ENCODE measurements at places on chromosomes 2 and 18.
A peak's percentile ranks its signal among the peaks of the same experiment; 100 is the strongest.

GRCh38 chr2:48414640-48414979 lies 115.3 kb upstream of the STON1 start:
- DNase-seq: no peak

DNA sequence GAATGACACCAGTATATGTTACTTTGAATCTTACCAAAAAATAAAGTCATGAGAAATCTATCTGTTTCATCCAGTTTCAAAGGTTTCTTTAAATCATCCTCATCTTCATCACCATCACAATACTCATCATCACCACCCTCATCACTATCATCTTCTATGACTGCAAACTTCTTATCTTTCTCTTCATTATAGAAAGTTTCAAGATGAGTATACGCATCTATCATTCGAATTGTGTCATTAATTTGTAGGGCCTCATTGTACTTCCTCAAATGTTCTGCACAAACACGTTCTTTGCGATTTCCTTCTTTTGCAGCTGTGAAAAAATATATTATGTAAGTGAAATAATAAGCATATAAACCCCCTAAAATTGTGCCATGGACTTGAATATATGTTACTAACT lies 34.1 kb upstream of the FAP start:
- DNase-seq: no peak

DNA sequence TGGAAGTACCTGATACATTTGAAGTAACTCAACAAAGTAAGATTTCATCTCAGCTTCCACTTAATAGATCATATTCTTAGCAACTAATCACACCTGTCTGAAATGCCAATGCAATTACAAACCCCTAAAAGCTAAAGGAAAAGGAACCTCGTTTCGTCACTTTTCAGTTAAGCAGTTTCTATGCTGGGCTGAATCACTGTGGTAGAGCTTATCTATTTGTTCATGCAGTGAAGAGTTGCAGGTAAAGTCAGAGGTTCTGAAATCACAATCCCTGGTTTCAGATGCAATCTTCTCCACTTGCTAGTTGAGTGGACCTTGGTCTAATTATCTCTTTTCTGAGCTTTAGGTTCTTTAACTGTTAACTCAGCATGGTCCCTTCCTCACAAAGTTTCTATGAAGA lies 6.3 kb downstream of the HRH4 start:
- no peak for DNase-seq

DNA sequence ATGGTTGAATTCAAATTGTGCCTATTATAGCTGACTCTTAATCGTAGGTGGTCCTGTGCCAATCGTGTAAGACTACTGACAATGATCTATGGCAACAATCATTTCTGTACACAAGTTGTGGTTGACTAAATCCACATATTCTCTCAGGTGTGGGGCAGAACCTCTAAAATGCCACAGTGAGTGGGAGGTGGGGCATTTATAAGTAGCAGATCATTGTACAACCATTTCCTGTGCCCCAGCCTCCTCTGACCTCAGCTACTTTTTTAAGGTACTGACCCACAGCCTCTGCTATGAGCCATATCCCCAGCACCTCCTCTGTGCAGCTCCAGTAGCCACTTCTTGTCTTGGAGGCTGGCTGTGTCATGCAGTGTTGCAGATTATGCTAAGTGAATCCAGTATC lies 48.6 kb upstream of the RAPH1 start:
- DNase-seq: no peak

DNA sequence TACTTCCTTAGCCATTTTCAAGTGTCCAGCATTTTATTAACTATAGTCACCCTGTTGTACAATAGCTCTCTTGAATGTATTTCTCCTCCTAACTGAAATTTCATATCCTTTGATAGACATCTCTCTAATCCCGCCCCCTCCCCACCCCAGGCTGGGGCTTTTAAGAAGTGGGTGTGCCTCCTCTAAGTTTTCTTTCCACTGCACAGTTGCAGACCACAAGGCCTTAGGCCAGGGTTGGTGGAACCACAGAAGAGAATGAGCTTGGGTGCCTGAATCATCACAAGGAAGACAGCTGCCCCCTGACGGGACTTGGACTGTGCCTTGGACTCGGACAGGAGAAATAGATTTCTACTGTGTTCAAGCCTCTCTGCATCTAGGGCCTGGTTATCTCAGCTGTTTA lies 193.4 kb downstream of the HAUS1 start:
- DNase-seq: no peak

DNA sequence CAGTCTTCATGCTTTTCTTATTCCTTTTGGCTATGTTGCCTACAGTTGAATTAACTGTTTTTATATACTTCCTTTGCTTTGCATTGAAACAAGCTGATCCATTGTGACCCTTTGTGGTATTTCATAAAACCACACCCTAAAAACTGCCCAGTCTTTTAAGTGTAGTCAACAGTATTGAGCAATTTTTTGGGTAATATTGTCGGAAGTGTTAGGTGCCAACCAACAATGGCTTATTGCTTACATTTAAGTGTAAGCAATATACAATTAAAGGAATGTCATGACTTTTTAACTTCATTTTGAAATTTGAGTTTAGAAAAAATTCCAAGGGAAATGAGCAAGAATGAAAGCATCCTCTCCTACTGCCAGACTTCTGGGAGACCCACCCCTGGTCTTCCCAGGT lies 174.1 kb downstream of the NEDD4L start:
- DNase-seq: no peak

DNA sequence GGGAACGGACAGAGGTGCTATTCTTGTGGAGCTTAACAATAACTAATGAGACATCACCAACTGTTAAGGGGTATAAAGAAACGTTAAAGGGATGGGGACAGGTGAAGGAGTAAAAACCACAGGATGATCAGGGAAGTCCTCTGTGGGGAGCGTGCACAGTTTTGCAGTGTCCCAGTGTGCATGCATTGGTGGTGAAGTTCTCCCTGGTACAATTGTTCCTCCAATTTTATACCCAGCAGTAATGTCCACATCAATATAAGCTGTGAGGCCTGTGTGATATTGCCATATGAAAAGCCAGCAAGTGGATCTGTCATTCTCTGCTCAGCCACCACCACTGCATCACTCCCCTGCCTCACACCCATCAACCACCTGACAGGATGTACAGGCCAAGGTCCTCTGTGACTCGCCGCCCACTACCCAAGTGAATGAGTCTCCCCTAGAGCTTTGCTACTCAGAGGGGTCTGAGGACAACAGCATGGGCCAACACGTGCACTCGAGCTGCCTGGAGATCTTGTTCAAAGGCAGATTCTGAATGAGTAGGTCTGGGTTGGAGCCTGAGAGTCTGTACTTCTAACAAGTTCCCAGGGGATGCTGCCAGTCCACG lies 4.6 kb downstream of the MLPH start:
- DNase-seq: no peak

- DNase-seq: no peak
Measured at GRCh38 chr18:45871431-45872084, 46.1 kb downstream of the SIGLEC15 start.

- no peak for DNase-seq
Measured at GRCh38 chr2:88472811-88473210, 20.3 kb upstream of the FOXI3 start.

- DNase-seq: no peak
Measured at GRCh38 chr2:121372082-121372481, 87.1 kb upstream of the TFCP2L1 start.

GRCh38 chr18:7233134-7233810 lies 2.4 kb downstream of the LRRC30 start:
- DNase-seq: no peak

GRCh38 chr18:73708591-73708990 lies 439.0 kb downstream of the FBXO15 start:
- DNase-seq: no peak

DNA sequence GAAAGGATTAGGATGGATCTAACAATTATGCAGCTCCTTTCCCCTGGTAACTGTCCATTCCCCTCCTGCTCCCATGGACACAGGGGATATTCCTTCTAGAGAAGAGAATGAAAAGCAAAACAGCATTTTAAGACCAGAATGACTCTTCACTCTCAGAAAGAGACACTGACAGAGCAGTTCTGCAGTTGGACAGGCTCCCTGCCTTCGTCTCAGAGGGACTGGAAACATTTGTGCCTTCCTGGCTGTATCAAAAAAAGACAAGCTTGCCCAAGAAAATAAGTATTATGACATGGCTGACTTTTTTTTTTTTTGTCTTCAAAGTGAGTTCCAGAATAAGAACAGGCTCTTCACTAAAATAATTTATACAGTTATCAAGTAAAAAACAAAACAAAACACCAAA lies 9.5 kb downstream of the PID1 start:
- no peak for DNase-seq

DNA sequence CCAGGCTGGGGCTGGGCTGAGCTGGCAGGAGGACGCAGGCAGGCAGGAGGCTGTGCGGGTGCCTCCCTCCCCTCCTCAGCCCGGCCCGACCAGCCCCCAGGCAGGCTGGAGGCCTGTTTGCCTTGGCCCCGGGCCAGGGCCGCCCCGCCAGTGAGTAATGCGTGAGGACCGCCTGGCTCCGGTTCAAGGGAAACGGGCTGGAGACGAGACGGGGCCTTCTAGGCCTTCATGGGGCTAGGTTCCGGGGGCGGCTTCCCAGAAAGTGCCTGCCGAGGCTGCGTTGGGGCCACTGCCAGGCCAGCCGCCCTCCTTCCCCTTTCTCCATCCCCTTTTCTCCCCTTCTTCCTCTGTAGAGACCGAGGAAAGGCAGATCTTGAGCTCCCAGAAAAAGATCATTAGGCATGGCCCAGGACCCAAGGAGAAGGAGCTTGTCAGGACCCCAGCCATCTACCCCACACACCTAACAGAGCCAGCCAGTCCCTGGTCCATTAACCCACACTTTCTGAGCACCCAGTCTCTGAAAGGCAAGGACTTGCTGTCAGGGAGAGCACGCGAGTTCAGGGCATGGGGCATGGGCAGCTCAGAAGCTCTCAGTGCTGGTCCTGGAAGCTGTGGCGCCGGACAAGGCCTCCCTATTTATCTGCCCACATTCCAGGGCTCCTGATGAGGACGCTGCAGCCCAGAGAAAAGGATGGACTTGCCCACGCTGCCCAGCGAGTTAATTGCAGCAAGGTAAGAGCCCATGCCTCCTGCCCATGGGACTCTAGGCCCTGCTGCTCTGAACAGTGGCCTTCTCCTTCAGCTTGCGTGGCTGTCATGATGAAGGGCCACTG lies 48.5 kb downstream of the SMAD7 start:
- no peak for DNase-seq

- DNase-seq: no peak
Measured at GRCh38 chr2:216664593-216665034, 30.7 kb downstream of the IGFBP5 start.

GRCh38 chr2:46814160-46814961 lies 101.2 kb downstream of the MCFD2 start:
- no peak for DNase-seq

- no peak for DNase-seq
Measured at GRCh38 chr2:152369176-152369860, 34.3 kb downstream of the FMNL2 start.

DNA sequence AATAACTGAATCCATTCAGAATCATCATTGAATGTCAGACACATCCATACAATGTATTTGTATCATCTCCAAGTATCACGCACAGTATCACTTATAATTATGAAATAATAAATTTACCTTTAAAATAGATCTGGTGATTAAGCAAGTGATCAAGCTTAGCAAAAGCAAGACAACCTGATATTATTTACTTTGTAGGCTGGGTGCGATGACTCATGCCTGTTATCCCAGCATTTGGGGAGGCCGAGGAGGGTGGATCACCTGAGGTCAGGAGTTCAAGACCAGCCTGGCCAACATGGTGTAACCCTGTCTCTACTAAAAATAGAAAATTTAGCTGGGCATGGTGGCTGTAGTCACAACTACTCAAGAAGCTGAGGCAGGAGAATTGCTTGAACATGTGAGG lies 421.0 kb upstream of the NETO1 start:
- DNase-seq: no peak

DNA sequence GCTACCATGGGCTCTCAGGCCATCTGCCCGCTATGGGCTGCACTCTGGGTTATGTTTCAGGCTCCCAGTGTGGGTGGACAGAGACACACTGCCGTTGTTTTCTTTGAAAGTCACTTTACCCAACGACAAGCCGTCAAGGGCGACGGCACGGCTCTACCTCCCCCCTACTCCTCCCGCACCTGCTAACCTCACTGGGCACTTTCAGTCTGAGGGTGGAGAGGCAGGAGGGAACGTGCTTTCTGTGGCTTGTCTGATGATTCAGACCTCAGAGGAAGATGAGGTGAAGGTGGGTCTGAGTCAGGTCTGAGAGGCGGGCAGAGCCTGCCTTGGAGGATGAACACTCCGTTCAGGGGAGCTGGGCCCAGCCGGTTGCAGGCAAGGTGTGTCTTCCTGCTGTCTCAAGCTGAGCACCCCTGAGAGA lies 147.6 kb upstream of the HDAC4 start:
- DNase-seq: peak; percentile 29

DNA sequence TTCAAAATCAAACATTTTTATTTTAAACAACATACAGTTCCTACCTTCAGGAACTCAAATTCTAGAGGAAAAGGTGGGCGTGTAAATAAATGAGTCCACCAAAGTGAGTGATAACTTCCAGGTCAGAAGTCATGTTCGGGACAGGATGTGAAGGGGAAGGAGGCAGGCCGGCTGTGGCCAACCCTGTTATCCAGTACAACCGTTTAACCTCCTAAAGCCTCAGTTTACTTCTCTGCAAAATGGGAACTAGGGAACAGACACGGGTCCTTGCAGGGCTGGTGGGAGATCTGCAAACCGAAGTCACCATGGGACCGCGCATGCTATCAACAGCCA lies 373 bp downstream of the EIPR1 start:
- no peak for DNase-seq

- DNase-seq: no peak
Measured at GRCh38 chr18:30280861-30281470, 761.6 kb downstream of the DSC3 start.

GRCh38 chr2:85156619-85157018 lies 23.4 kb downstream of the TCF7L1 start:
- DNase-seq: no peak

- DNase-seq: no peak
Measured at GRCh38 chr2:24785671-24786321, 7.4 kb downstream of the PTRHD1 start.

DNA sequence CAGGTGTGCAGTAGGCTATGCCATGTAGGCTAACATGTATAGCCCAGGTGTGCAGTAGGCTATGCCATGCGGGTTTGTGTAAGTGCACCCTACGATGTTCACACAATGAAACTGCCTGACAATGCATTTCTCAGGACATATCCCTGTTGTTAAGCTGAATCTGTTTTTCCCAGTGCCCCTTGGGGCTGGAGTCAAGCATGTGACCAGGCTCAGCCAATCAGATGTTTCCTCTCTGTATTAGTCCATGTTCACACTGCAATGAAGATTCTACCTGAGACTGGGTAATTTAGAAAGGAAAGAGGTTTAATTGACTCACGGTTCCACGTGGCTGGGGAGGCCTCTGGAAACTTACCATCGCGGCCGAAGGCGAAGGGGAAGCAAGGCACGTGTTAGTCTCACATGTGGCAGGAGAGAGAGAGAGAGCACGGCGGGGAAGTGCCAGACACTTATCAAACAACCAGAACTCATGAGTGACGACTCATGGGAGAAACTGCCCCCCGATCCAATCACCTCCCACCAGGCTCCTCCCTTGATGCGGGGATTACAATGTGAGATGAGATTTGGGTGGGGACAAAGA lies 24.2 kb downstream of the ITM2C start:
- no peak for DNase-seq

- peak; percentile 43 for DNase-seq
Measured at GRCh38 chr2:171160119-171160955, at the start of gene TLK1. Gene TLK1 (minus strand): TSS chr2:171160893. CDS start chr2:171160428, 465 bp downstream.
